CD4-positive, alpha-beta T cell treated with Interleukin-17A for 1 hour (primary cell): ENCODE measurements at places on chromosomes 7 and 10.
A peak's percentile ranks its signal among the peaks of the same experiment; 100 is the strongest.

GRCh38 chr7:137895301-137896221 is 48.8 kb upstream of the DGKI start:
- DNase-seq = no peak

DNA sequence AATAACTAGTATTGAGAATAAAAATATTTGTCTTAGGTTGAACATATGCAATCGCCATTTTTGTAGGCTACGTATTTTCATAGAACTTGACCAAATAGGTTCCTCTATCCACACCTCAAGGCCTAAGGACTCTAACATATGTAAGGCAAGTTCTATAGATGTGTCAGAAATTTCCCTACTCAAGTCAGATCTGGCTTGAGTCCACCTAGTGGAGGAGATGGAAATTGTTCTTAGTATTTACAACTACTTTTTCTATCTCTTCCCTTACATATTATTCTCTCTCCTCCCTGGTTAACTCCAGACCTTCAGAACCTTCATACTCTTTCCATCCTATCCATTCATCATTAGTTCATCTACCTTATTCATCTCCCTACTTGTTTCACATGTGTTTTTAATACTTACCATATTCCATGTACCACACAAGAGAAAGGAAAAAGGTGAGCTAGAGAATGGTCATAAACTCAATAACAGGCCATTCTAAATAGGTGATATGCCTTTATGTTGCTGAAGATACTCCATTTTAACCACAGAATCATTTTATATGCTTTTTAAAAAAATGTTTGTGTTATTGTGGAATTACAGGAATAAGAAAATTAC is 174.5 kb upstream of the HDAC9 start:
- DNase-seq = peak; percentile 36

- peak; percentile 32 for DNase-seq
Observed at GRCh38 chr7:141563956-141564623, 12.9 kb downstream of the AGK start.

- DNase-seq = no peak
Observed at GRCh38 chr7:69643708-69644445, 45.6 kb downstream of the AUTS2 start.

- DNase-seq = no peak
Observed at GRCh38 chr7:117895276-117895675, 22.0 kb upstream of the CTTNBP2 start.

DNA sequence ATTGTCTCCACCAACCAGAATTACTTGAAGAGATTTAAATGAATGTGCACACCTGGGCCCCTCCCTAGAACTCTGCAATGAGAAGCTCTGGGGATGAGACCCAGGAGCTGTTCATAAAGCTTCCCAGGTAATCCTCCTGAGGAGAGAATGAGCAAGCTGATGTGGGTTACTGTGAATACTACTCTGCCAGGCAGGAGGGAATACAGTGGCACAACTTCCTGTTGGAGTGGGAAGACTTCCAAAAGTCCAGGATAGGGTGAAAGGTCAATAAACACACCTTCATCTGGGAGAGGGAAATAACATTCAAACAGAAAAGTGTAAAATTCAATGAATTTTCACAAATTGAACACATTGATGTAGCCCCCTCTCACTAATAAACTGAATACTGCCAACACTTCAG is 351.4 kb downstream of the ABCA13 start:
- no peak for DNase-seq

GRCh38 chr10:112950714-112951358 is 789 bp downstream of the TCF7L2 start:
- peak; percentile 28 for DNase-seq

DNA sequence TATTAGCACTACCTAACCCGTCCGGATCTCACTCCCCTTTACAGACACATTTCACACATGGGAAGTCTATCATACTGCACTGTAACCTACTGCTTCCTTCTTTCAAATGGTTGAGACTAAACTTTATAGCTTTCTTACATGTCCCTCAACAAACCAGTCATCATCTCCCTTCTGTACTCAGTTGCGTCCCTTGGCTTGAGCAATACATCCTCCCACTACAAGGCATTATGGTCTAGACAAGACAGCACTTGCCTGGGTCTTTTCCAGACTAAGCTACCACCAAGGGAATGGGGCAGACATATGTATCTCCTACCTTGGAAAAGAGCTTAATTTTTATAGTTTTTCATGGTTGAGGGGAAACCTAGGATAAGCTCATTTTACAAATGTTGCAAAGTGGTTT is 575.2 kb downstream of the KCNMA1 start:
- no peak for DNase-seq

DNA sequence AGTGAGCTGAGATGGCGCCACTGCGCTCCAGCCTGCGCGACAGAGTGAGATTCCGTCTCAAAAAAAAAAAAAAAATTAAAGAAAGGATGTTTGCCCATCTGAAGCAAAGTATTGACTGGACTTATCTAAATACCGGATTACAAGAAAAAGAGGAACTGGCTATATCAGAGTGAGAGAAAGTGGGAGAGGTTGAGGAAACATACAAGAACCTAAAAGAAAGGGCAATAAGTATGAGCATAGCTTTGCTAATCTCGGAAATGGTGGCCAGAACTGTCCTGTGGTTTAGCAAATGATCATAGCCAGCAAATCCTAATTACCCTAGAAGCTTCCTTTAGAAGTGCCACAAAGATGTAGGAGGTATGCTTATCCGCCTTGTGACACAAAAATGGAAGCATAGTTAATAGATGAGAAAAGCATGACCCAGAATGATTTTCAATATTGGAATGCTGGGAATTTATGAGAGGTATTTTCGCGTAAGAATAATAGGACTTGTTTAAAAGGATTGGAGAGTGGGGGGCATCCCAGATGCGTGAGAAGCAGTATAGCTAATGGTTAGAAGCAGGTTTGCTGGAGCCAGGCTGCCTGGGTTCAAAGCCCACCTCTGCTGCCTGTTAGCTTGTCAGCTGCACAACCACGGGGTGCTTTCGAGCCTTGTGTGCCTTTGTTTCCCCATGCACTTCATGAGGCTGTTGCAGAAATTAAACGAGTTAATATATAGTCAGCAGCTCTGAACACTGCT is 1.2 kb upstream of the GTPBP4 start:
- no peak for DNase-seq

- no peak for DNase-seq
Observed at GRCh38 chr10:1573981-1574380, 163.3 kb downstream of the ADARB2 start.

GRCh38 chr10:11299125-11299524 is 281.5 kb downstream of the CELF2 start:
- DNase-seq = no peak

DNA sequence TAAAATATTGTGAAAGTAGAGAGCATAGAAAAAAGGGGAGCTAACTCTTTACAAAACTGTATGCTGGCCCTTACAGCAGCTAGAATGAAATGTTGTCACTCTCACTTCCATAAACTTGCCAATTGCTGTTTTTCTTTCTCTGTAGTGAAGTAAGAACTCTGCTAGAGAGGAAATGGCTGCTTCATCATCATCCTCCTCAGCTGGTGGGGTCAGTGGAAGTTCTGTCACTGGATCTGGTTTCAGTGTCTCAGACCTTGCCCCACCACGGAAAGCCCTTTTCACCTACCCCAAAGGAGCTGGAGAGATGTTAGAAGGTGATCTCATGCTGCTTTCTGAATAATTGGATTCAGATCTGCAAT is 7.6 kb upstream of the ASCC1 start:
- no peak for DNase-seq

GRCh38 chr7:16089801-16090200 is 331.5 kb downstream of the CRPPA start:
- no peak for DNase-seq

GRCh38 chr7:20839987-20840386 is 53.3 kb upstream of the SP8 start:
- DNase-seq = no peak

DNA sequence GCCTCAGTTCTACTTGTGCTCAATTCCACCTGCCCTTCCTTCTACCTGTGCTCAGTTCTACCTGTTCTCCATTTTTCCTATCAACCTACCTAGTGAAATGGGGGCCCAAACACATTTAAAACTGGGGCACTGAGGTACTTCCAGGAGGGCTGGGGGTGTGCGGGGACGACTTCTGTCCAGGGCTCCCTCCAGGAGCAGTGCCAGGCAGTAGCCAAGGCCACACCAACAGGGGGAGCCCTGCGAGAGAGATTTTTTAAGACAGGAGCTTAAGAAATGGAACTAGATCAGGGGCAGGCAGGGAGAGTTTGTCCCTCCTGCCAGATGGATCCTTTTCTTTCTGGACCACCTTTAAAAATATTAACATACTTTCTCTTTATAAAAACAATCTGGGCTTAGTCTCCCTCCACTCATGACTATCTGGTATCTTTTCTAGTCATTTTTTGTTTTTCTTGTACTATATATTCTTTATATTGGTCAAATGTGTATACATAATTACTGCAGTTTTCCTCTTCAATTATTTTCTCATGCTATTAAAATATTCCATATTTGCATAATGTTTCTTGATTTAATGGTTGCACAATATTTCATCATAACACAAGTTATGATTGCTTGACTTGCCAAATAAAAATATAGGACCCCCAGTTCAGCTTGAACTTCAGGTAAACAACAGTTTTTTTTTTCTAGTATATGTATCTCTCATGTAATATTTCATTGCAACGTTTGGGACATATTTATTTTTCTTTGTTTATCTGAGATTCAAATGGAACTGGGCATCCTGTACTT is 47.3 kb upstream of the INSYN2A start:
- peak; percentile 14 for DNase-seq

GRCh38 chr10:73576178-73576889 is 14.8 kb downstream of the USP54 start:
- DNase-seq = no peak

DNA sequence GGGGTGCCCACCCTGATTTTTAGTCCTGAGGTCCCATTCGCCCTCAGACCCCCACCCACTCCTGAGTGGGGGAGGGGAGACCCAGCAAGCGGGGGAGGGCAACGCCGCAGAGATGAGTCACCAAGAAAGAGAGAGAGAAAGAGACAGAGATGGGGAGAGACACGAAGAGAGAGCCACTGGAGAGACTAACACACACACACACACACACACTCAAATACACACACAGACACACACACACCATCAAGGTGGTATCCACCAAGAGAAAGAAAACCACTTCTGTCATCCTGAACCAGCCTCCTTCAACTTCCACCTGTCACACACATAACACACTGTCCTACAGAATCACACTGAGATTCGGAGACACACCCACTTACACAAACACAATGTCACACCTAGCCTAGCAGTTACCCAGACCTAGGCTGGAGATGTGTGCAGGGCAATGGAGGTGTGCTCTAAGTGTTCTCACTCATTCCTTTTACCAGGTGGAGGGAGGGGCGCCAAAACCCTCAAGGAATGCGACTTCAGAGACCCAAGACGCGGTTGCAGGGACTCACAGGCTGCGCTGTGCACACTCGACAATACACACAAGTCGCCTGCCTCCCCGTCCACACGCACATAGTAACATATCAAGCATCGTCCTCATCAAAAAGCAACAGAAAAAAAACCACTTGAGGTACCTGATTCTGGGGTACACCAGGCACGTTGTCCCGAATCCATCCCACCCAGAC is 3.9 kb upstream of the VGF start:
- no peak for DNase-seq

- DNase-seq = no peak
Observed at GRCh38 chr10:122508021-122508420, 46.7 kb downstream of the HTRA1 start.

GRCh38 chr10:94287336-94287735 is 75.4 kb downstream of the NOC3L start:
- no peak for DNase-seq

DNA sequence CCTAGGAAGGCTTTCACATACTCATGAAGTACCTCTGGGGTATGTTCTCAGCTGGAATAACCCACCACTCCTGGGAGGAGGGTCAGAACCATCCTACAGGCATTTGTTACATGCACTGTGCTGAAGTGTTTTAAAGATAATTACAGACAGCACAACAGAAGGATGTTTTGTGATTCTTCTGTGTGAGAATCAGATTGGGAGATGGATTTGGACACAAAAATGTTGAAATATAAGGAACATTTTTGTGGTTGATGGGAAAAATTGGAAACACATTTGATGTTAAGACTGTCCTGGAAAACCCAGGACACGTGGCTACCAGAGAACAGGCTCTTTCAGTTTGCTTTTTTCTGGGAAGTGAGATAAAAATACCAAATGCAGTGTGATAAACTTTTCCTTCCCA is 61.4 kb downstream of the BICC1 start:
- DNase-seq = no peak

GRCh38 chr7:54931532-54931931 is 87.3 kb upstream of the EGFR start:
- DNase-seq = no peak

- DNase-seq = no peak
Observed at GRCh38 chr7:30799206-30799975, 28.2 kb downstream of the MINDY4 start.

- no peak for DNase-seq
Observed at GRCh38 chr10:12048547-12048946, 5.9 kb upstream of the UPF2 start.

GRCh38 chr7:33979807-33980355 is 74.5 kb downstream of the BMPER start:
- no peak for DNase-seq

GRCh38 chr10:29394321-29394932 is 105.6 kb downstream of the LYZL1 start:
- no peak for DNase-seq

DNA sequence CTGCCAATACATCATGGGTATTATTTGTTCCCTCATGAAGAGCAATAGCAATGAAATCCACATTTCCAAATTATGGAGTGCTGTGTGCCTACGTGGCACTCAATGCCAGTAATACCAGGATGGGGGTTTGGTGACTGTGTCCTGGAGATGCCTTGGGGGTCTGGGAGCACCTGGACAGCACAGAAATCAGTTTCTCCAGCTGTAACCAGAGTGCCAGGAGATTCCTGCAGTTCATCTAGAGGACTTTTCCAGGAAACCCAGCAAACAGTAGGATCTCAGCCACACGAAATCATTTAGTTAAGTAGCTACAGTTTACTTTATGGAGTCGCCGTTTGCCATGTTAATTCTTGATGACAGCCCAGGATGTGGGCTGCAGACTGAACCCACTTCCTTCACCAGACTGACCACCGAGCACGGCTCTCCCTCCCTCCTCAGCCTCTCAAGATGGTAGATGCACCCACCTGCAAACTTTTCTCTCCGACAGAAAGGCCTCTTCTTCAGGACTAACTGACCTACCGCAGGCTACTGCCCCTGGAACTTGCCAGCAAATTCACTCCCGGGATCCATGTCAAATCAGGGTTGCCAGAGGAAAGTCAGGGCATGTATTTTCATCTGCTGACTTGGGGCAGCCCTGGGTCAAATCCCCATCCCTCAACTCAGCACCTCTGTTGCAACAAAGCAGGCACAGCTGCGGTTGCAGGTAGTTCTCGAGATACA is 30.3 kb downstream of the MKI67 start:
- peak; percentile 36 for DNase-seq
